ENCODE measurements at places on chromosomes 13 and 19.

DNA sequence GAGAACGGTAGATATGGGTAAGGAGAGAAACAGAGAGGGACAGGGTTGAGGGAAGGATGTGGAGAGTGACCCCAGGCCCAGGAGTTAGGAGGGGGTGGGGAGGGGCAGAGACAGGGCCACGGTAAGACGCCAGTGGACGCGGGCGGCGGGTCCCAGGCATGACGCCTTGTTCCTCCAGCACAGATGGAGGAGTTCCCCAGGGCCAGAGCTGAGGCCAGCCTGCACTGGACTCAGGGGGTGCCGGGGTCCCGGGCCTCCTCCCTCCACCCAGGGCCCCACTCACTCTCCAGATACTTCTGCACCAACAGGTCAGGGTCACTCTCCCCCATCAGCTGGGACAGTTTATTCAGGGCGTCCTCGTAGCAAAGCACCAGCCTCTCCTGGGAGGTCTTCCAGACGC is 22.0 kb upstream of the EMP3 start:
- no peak for DNase-seq

- no peak for DNase-seq
These were observed 9.0 kb downstream of the SIGLEC5 start for GRCh38 chr19:51621178-51621577.

DNA sequence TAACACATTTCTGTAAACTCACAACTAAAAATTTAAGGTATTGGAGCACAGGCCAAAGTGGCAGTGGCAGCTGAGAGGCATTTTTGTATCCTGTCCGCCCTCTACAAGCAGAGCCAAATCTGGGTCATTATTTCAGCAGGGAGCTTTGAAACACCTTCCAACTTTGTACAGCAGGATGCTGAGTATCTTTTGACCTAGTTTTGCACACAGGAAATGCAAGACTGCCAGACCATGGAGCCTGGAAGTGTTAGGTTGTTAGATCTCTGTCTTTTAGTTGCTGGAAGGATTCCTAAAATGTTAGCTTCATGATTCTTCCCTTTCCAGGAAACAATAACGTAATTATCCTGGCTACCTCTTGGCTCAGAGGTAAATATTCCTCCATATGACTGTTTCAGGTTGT is 148.6 kb upstream of the ATXN8OS start:
- DNase-seq: no peak

- DNase-seq: no peak
These were observed 25.3 kb downstream of the TRPM4 start for GRCh38 chr19:49182848-49183375.

GRCh38 chr13:79724348-79725103 is 243.6 kb downstream of the NDFIP2 start:
- no peak for DNase-seq

DNA sequence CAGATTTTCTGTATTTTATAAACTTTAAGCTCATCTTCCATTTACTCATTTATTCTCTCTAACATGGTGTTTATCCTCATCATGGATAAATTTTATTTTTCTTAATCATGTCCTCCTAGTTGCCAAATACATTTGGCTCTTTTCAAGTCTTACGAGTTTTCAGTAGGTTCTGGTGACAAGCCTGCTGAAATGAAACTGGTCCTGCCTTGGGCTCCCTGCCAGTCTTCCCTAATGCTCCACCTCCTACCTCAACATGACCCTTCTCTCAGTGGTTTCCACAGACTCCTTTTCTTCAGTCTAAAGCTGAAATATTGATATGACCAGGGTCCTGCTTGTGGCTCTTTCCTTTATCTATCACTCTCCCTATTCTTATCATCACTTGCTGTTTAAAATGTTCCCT is 81.2 kb downstream of the TRPC4 start:
- DNase-seq: no peak

- DNase-seq: no peak
These were observed 1318.9 kb downstream of the OLFM4 start for GRCh38 chr13:54347531-54347930.

GRCh38 chr19:15828121-15828610 is 12.7 kb upstream of the OR10H1 start:
- DNase-seq: no peak

- DNase-seq: no peak
These were observed 2.8 kb upstream of the NUMBL start for GRCh38 chr19:40693150-40693788.

DNA sequence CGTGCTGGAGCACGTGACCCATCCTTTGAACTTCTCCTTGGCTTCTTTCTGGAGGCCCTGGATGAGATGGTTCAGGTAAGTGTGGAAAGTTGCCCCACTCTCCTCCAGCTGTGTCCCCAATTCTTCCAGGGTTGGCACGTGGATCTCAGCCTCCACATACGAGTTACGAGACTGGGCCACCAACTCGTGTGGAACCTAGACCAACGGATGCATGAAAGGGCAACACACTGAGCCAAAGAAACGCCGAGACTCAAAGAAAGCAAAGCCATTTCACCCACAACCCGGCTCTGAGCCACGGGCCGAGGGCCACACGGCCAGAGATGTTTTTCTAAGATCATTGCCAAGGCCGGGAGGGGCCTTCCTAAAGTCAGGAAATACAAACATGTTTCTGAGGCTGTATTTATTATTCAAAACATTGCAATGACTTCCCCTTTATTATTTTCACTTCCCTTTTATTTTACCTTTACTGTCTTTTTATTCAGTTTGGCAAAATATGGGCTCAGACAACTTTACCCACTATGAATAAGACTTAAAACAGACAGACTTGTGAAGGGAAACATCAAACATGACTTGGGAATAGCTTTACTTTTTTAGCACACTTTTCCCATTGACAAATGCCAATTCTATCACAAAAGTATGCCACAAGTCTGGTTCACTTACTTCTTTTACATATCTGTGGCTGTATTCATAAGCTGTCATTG is 94.6 kb downstream of the KL start:
- DNase-seq: no peak

DNA sequence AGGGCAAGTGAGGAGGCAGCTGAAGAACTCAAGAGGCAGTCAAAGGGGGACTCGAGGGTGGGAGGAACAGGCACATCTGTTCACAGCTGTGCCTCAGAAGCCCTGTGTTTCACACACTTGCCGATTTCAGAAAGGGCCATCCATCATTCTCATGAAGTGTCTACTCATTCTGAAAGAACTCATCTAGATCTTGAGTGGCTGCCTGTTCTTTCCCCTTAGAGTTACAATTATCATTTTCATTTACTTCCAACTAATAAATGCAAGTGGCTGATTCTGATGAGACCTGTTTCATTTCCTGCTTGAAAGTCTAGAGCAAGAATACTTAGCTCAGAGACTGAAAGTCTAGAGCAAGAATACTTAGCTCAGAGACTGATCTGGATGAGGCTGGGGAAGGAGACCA is 1145.1 kb downstream of the UQCRFS1 start:
- no peak for DNase-seq

GRCh38 chr13:103272770-103273169 is 206.6 kb upstream of the SLC10A2 start:
- no peak for DNase-seq

DNA sequence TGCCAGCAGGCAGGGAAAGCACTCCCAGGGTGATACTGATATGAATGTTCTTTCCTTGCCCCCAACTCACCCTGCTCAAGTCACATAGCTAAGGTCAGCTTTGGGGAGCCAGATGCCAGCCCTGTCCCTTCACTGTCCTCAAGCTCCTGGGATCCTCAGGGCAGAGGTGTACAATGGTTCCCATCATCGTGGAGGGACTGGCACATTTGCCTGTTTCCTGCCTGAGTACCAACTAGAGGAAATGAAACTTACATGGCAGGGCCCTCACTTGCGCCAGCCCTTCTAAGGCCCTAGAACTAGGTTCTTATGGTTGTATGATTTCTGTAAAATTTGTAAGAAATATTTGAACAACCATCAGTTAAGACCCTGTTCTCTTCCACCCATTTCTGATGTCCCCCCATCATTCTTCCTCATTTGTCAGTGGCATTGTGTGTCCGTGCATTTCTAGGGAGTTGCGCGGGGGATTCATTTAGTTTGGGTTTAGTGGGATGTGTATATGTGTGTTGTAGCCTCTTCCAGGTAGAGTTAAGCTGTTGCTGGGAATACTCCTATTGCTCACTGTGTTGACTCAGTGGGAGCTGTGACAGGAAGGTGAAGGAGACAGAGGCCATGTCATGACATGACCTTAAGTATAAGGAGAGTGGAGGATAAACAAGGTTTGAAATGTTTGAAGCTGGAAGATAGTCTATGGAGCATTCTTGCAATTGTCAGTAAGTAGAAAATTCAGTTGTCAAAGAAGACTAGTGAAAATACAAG is 41.3 kb upstream of the RCBTB2 start:
- no peak for DNase-seq
